ENCODE measurements at places on chromosomes 2 and 18.

DNA sequence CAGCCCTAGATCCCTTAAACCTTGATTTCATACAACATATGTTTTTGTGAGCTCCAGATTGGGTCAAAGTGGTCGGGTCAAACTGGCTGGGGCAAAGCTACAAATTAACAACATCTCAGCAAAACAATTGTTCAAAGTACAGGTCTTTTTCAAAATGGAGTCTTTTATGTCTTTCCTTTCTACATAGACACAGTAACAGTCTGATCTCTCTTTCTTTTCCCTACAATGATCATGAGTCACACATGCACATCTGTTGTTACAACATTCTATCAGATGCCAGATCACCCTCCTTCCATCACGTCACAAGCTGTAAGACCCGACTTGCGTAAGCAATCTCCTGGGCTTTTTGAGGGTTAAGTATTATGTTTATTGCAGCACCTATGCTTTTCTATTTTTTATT lies 55.1 kb downstream of the RHOB start:
- no peak for DNase-seq

- no peak for DNase-seq
Measured at GRCh38 chr18:24227977-24228666, 89.3 kb downstream of the CABYR start.

DNA sequence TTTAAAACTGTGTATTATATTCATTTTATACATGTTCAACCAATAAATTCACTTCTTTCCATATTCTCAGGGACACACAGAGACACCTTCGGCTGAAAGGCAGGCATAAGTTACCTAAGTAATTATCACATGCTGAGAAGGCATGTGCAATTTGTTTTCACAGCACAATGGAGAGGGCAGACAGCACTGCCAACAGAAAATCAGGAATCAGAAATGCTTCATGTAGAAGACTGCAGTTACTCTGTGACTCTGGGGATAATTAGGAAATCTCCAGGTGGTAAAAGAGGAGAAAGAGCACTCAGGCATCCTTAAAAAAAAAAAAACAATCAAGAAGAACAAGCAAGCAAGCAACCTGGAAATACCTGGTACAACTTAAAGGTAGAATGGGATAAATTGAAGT lies 49.3 kb downstream of the DSEL start:
- no peak for DNase-seq

DNA sequence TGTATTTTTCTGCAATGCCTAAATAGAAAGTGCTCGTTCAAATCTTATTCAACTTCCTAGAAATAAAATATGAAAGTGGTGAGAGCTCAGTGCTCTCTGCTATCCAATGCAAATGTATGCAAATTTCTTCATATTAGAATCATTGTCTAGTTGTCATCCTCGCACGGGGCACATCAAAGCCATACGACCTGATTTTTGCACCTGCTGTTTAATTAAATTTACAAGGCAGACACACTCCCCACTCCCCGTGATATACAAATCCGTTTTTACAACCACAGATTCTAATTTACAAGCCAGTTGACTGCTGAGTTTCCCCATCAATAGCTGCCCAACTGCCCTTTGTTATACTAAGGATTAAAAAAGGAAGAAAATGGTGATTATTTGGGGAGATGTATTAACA lies 284.6 kb downstream of the RNF144A start:
- no peak for DNase-seq

- no peak for DNase-seq
Measured at GRCh38 chr2:9037166-9037565, 33.7 kb upstream of the MBOAT2 start.

- no peak for DNase-seq
Measured at GRCh38 chr18:52869942-52870907, 530.2 kb downstream of the DCC start.

GRCh38 chr2:240819126-240819857 lies 727 bp downstream of the KIF1A start:
- DNase-seq: peak; percentile 42

DNA sequence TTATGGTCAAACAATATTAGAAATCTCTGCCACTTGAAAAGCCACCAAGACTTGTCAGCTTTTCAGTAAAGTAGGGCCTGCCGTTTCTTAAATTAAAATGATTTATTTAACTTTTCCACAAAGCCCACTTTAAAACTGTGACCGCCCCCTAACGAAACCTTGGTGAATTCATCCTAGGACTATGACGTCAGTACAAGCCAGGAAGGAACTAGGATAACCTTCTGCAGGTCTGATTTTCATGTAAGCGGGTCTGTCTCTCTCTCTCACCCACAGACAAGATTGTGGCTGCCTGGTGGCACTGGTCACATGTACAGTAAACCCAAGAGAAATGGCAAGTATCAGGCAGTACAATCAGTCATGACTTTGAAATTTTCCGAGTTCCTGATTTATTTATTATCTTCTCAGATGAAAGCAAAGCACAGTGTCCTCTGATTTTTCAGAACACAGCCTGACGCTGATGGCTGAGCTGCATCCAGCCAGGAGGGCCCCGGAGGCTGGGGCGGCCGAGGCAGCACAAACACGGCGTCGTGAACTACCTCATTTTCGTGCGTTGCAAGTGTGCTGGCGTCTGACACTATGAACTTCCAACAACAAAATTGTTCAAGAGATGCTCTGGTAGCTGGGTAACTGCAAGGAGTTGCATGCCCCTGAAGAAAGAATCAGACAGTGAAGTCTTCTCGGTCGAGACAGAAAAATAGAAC lies 18.9 kb downstream of the SALL3 start:
- DNase-seq: no peak

DNA sequence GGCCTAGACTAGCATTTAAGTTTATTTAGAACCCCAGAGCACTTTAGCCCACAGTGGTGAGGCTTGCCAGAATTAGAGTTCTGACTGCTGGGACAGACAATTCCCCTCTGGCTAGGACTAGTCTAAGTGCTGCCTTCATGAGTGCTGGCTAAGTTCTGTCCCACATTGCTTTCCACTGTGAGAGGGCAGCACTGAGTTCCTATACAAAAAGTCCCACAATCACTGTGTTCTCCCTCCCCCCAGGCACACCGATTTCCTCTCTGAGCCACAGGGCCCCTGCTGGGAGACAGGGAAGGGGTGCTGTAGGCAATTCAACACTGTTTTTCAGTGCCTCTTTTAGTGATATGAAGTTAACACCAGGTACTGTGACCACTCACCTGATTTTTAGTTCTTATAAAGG lies 310.9 kb downstream of the DLGAP1 start:
- no peak for DNase-seq

DNA sequence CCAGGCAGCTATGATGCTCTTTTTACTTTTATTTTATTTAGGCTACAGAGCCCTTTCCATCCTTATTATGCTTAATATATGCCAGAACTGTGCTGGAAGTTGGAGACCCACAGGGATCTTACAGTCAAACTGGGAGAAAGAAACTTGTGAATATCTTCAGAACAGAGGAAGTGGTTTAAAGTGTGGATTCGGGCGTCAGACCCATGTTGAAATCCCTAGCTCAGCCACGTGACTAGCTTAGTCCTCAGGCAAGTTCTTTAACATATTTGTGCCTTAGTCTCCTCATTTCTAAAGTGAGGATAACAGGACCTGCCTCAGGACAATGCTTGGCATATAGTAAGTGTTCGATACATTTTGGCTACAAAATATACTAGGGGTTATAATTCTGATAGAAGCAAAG lies 59.1 kb downstream of the MAP3K20 start:
- no peak for DNase-seq

GRCh38 chr18:12038082-12038638 lies 55.5 kb upstream of the ANKRD62 start:
- DNase-seq: no peak

DNA sequence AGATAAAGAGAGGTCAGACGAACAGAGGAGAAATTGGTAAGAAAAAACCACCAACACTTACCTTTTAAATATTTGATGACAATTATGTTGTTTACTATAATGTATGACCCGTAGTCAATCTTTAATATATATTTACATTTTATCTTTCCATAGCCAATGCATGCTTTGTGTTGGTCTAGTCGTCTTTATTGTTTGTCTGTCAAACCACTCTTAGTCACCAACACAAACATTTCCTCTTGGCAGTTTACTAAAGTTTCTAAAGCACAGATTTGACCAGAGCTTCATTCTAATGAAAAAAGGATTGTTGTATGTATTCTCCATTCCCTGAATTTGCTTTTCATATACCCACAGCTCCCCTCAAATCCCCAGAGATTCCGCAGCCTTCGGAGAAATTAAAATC lies 784.7 kb upstream of the PIK3C3 start:
- no peak for DNase-seq

- DNase-seq: peak; percentile 50
Measured at GRCh38 chr2:74099835-74100234, 47.9 kb downstream of the BOLA3 start.

- no peak for DNase-seq
Measured at GRCh38 chr18:63905361-63905760, 2.4 kb upstream of the SERPINB10 start.

DNA sequence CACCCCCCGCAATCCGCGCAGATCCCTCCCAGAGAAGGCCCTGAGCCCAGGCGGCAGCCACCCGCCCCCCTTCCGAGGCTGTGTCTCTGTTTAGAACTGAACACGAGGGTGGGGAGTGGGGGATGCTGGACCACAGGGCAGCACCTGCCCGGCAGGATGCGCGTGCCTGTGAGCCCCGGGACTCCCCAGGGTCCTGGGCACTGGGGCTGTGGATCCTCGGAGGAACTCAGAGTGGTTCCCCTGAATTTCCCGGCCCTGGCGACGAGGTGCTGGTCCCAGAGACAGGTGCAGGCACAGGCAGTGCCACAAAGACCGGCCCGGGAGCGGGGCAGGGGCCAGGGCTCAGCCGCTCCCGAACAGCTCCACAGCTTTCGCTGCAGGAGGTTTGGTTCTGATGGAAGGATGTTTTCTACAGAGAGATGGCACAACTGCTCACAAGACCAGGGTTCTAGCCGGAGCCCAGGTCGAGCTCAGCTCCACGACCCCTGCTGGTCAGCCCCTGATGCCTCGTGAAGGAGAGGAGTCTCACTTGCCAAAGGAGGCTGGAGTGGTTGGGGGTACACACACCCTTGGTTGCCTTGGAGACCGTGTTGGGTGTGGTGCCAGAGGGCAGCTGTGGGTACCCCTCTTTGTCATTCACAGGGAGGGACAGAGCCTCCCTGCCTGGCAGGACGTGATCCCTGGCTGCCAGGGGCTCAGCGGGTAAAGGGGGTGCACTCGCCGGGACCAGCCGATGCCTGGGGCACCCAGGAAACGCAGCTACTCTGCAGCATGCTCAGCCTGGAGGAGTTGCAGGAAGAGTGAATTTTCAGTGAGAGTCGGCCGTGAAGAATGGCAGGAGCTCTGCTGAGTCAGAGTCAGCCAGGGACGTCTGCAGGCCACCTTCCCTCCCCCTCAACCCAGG lies 4.4 kb upstream of the NEU4 start:
- DNase-seq: no peak

GRCh38 chr2:2503864-2504418 lies 172.9 kb upstream of the MYT1L start:
- DNase-seq: no peak

- DNase-seq: no peak
Measured at GRCh38 chr2:205405194-205405593, 277.1 kb upstream of the NRP2 start.

DNA sequence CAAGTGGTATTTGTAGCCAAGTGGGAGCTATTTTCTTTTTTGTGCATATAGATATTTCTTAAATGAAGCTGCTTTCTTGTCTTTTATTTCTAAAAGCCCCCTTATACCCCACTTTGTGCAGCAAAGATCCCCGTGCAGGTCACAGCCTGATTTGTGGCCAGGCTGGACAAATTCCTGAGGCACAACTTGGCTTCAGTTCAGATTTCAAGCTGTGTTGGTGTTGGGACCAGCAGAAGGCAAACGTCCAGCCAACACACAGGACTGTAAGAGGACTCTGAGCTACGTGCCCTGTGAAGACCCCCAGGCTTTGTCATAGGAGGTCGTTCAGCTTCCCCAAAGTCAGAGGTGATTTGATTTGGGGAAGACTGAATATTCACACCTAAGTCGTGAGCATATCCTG lies 21.9 kb downstream of the FOSL2 start:
- no peak for DNase-seq

- DNase-seq: no peak
Measured at GRCh38 chr2:195049372-195050031, 607.5 kb upstream of the SLC39A10 start.

Data from dorsolateral prefrontal cortex (tissue), 122 donors.